ENCODE measurements at places on chromosomes 16 and 17.

DNA sequence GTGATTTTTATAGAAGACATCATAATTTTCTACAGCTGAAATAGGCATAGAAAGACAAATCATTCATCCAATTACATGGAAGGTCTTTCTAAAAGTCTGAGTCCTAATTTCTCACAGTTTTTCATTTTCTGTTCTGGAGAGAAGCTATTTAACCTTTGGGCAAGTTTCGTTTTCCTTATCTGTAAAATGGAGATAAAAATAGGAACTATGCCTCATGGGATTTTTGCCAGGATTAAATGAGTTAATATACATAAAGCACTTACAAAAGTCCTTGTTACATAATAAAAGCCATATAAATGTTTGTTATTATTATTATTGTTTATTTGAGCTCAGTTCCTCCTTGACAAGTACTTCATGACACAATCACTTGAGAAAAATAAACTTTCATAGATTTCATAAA is 121.4 kb downstream of the SKAP1 start:
- no peak for DNase-seq

DNA sequence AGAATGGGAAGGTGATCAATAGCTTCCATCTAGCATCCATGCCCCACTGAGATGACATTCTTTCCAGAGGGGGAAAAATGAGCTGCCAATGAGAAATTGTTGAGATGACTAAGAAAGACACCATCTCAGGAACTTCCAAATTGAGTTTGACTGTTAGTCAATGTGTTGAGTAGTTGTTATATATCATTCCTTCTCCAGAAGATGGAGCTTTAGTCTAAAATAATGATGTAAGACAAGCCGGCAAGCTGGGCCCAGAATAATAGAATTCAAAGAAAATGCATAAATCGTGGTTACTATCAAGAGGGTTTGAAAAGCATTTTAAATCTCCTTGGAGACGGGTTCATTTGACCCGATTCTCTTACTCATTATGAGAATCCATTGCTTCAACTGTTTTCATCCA is 71.0 kb upstream of the ATF7IP2 start:
- DNase-seq: no peak

- no peak for DNase-seq
These were observed 11.1 kb downstream of the COG1 start for GRCh38 chr17:73203788-73204479.

GRCh38 chr17:47229535-47230443 is 20.6 kb downstream of the MYL4 start:
- peak; percentile 40 for DNase-seq

Measured in stimulated activated CD8-positive, alpha-beta memory T cell treated with anti-CD3 and anti-CD28 coated beads, Interleukin-12 subunit alpha, Interleukin-12 subunit beta, amount 100 ng/mL, for 4 hours (primary cell).